ENCODE measurements at places on chromosomes 12 and 14.

DNA sequence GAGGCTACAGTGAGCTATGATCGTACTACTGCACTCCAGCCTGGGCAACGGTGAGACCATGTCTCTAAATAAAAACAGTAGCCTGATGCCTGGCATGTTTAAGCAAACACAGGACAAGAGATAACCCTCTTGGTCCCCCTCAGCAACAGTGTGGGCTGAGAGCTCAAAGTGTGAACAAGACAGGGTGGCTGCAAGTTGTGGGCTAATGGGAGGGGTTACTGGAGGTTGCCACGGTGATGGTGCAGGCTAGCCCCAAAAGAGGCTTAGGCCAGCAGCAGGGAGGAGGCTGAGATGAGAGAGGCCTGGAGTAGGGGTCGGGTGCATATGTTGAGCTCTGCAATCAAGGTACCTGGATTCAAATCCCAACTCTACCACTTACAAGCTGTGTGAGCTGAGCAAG, 3.4 kb upstream of the LGMN start:
- no peak for DNase-seq

- DNase-seq, result no peak
These were observed 196.3 kb downstream of the NPAS3 start for GRCh38 chr14:33134975-33135374.

GRCh38 chr14:93049315-93049714, 66.4 kb downstream of the ITPK1 start:
- DNase-seq, result no peak

GRCh38 chr12:56425940-56426438, 23.2 kb downstream of the TIMELESS start:
- no peak for DNase-seq

GRCh38 chr12:48796976-48797375, 8.1 kb upstream of the ADCY6 start:
- DNase-seq, result no peak

- no peak for DNase-seq
These were observed 16.5 kb downstream of the VASH1 start for GRCh38 chr14:76777721-76778120.

GRCh38 chr12:53465679-53466078, 13.8 kb downstream of the PCBP2 start:
- DNase-seq, result no peak

DNA sequence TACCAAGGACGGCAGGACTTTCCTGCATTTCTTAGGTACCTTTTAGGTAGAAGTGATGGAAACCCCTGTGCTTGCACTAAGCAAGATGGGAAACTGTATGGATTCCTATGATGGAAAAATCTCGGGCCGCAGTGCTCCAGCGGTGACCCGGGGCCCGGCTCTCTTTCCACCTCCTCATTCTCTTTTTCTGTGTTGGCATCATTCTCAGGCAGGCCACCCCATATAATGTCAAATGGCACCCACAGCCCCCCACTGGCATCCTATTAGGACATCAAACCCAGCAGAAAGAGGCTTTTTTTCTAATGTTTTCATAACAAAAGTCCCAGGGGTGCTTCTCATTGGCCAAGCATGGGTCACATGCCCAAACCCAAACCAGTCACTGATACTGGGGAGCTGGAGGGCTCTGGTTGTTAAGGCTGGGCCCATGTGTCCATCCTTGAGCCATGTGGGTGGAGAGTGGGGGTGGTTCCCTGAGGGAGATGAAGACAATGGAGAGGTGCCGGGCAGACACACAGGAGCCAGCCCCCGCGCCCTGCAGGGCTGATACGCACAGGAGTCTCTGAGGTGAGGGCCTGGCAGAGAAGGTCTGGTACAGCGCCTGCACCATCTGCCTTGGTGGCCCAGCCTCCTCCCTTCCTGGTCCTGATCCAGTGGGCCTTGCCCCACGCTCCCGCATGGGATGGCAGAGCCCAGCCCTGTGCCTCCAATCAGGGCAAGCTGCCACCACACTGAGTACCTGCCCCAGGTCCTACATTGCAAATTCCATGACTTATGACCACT, 142.1 kb downstream of the CALM1 start:
- no peak for DNase-seq

GRCh38 chr12:132486576-132486975, 3.4 kb upstream of the FBRSL1 start:
- DNase-seq, result no peak

GRCh38 chr14:88975043-88975830, 150.8 kb downstream of the TTC8 start:
- no peak for DNase-seq

DNA sequence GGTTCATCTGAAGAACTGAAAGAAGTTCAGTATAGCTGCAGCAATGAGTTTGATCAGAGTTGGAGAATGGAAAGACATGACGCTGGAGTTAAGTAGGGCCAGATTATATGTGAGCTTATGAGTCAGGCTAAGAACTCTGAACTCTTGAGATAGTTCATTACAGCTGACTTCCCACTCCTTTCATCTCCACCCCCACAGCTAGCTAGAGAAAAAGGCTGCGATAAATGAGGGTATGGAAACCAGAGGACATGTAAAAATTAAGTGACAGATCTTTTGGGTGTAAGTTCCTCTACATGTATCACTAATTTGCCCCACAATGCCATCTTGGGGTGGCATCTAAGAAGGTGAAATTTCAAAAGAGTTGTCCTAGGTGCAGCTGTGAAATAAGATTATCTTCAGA, 28.6 kb downstream of the PYM1 start:
- no peak for DNase-seq

GRCh38 chr12:96486751-96487613, 2.4 kb upstream of the CFAP54 start:
- DNase-seq, result no peak

DNA sequence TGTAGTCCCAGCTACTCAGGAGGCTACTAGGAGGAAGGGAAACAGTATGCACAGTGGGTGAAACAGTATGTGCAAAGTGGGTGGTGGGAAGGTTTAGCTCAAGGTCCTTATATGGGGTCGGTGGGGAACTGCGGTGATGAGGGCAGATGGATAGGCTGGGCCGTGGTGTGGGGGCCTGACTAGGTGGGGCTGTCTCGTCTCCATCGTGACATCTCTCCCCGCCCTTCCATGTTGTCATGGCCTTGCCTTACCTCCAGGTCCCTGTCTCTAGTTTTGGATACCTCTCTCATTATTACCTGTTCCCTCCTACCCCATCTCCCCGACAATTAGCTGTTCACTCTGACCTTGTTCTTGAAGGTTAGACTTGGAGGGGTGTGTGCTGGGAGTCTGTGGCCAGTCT, 4.4 kb upstream of the NR4A1 start:
- no peak for DNase-seq

- no peak for DNase-seq
These were observed 309.6 kb upstream of the ATXN7L3B start for GRCh38 chr12:74227846-74228545.

DNA sequence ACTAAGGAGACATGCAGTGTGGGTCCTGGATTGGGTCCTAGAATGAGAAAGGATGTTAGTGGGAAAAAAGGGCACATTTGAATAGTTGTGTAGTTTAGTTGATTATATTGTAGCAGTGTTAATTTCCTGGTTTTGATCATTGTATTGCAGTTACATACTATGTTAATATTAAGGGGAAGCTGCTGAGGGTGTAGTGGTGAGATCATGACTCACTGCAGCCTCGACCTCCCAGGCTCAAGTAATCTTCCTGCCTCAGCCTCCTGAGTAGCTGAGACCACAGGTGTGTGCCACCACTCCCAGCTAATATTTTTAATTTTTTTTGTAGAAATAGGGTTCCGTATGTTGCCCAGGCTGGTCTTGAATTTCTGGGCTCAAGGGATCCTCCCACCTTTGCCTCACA, 21.7 kb downstream of the BORCS5 start:
- no peak for DNase-seq

- no peak for DNase-seq
These were observed 2.9 kb downstream of the ULK1 start for GRCh38 chr12:131897276-131897675.

GRCh38 chr14:97031530-97031929, 234.3 kb downstream of the VRK1 start:
- DNase-seq, result no peak

- no peak for DNase-seq
These were observed 60.5 kb downstream of the SLC38A1 start for GRCh38 chr12:46208370-46208769.

DNA sequence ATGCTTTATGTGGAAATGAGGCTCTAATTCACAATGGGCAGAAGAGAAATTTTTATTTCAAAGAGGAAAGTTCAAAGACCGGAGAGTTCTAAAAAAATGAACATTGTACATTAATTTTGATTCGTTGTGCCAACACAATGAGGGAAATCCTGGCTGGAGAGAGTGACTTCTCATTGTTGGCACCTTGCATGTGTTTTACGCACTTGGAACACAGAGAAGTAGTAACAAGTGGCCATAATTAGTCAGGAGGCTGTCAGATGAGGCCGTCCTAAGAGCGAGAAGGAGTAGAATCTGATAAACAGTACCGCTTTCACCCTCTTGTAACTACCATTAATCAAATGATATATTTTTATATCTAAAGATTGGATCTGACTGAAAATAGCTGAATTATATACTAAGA, 6.9 kb downstream of the LMO3 start:
- no peak for DNase-seq

DNA sequence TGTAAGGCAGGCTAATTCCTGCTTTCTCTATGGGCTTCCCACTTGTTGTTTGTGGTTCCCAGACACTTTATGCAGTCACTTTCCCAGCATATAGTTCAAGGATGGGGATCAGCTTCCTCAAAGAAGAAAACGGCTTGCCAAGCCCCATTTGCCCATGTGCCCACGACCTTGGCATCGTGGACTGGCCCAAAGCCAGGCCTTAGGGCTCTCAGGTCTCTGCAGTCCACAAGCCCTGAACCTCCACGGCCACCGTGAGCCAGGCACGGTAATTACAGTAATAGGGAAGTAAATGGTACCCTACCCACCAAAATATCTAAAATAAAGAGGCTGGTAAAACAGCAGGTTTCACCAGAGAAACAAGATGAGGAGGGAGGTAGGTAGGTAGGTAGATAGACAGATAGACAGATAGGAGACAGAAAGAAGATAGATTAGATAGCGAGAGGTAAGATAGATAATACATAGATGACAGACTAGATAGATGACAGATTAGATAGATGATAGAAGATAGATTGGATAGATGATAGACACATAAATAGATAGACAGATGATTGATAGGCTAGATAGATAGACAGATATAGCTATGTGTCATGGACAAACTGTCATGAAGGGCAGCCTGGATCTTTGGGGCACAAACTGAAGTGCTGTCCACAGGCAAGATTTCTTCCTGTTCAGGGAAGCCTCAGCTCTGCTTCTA, 163.1 kb downstream of the SLC15A4 start:
- no peak for DNase-seq

DNA sequence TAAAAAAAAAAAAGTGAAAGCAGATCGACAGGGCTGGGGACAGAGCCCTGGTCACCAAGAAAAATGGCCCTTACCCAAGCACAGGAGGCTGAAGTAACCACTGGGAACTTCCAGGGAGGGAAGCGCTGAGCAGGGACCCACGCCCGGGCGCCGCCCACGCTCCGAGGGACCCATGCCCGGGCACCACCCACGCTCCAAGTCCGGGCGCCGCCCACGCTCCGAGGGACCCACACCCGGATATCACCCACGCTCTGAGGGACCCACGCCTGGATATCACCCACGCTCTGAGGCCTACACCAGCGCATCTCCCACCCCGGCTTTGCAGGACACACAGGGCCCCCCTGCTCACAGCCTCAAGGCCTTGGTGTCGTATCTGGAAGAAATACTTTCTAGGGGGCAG, 25.7 kb downstream of the CHGA start:
- DNase-seq, result no peak

GRCh38 chr14:101496776-101497683, 64.3 kb upstream of the DIO3 start:
- no peak for DNase-seq

GRCh38 chr12:93702707-93703315, 25.6 kb downstream of the CRADD start:
- no peak for DNase-seq

DNA sequence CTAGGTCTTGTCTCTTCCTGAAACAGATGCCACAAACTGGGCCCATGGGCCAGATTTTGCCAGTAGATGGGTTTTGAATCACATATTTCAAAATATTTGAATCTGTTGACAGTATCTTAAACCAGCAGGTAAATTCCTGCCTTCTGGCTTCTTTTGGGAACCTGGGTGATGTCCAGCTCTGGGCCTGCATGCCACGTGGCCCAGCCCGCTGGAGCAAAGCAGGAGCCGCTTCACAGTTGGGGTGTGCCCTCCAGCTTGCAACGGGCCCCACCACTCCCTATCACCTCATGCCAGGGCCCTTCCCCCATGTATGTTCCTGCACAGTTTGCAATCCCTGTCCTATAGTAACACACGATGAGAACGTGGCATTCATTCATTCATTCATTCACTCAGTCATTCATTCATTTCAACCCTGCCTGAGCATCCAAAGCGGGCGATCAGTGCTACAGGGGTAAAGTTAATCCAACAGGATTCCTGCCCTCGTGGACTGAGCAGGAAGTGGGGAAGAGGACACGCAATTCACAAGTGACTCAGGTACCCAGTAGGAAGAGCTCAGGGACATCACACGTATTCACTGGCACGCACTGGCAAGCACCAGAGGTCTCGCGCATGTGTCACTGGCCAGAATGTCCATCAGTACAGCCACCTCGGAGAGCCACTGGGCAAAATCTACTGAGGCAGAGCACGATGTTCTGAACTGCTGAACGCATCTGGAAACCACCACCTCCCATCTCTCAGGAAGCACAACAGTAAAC, 27.8 kb downstream of the SCARB1 start:
- no peak for DNase-seq

DNA sequence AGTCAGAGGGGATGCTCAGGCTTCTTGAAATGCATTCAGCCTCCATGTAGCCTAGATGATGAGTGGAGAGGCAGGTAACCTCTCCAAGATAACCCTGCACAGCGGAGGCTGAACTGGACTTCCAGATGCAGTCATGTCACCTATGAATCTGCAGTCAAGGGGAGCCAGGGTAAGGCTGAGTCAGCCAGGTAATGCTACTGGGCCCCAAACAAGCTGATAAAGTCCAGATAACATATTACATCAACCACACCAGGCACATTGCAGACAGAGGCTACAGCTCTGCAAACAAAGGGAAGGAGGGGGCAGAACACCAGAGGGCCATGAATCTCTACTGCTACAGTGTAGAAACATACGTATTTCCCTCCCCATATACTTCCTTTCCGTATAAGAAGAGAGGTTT, 14.0 kb downstream of the RNASE9 start:
- no peak for DNase-seq

- DNase-seq, result no peak
These were observed 76.9 kb downstream of the VWF start for GRCh38 chr12:6047249-6048237.

- DNase-seq, result no peak
These were observed 381.7 kb upstream of the CCDC196 start for GRCh38 chr14:66104486-66104885.
